ENCODE measurements at places on chromosomes 5 and 9.

DNA sequence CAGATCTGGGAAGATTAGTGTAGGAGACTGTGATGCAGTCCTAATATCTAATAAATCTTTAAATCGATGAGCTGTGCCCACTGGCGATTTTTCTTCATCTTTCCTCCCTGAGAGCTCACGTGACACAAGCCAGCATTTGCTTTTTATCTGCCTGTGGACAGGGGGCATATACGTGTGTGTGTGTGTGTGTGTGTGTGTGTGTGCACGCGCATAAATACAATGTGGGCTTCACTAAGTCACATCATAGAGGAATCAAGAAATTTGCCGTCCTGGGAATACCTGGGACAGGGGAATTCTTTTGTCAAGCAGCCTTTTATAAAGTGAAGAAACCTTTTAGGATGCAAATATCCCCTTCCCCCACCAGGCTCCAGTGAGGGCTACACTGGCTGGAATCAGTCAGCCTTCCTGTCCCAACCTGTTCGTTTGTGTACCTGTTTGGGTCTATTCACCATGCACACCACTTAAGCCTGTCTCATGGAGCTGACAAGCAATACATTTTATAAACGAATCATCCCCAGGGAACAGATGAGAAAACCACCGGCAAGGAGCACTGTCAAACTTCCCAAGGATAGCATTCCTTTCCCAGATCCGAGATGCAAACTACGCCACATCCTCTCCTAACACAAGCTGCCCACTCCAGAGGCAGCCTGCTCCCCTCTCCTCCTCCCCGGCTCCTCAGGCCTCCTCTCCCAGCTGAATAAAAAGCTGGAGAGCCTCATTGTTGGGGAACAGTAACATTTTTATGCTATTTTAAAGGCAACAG lies 2.7 kb downstream of the EPB41L4B start:
- no peak for DNase-seq
- peaks cover 10% of the 10 kb centered on the region for H3K27me3 ChIP-seq
- no peaks in the 10 kb centered on the region for H3K36me3 ChIP-seq
- H3K4me3 ChIP-seq = peak overlapping the region; percentile 60

GRCh38 chr5:34016222-34016621 lies 8.4 kb upstream of the AMACR start:
- H3K4me3 ChIP-seq = no peak overlapping the region
- no peak overlapping the region for H3K27ac ChIP-seq
- H3K36me3 ChIP-seq = no peaks in the 10 kb centered on the region
- peaks cover 4% of the 10 kb centered on the region for H3K4me1 ChIP-seq

GRCh38 chr5:81739291-81739690 lies 11.6 kb downstream of the SSBP2 start:
- H3K4me1 ChIP-seq = no peaks in the 10 kb centered on the region
- no peak for DNase-seq
- no peak overlapping the region for H3K4me3 ChIP-seq
- H3K27ac ChIP-seq = no peak overlapping the region

- H3K4me1 ChIP-seq = no peaks in the 10 kb centered on the region
- H3K36me3 ChIP-seq = no peaks in the 10 kb centered on the region
- no peak overlapping the region for H3K4me3 ChIP-seq
- DNase-seq = peak; percentile 15
- no peaks in the 10 kb centered on the region for H3K27me3 ChIP-seq
These were observed 52.8 kb downstream of the AMBP start for GRCh38 chr9:114025196-114025753.

DNA sequence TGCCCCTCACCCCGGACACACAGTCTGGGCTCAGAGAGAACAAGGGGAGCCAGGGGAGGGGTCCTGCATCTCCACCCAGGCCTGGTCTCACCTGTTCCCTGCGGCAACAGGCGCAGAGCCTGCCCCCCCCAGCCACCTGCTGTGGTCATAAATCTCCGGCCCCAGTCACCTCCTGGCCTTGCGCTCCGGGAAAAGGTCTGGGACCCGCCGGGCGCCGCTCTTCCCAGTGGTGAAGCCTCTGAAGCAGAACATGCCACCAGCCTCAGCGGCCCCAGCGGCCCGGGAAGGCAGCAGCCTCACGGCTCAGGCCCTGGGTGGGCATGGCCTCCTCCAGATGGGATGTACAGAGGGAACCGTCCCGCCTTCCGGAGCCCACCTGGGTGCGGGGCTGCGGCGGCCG lies 20.6 kb downstream of the NOTCH1 start:
- H3K4me1 ChIP-seq = peaks cover 64% of the 10 kb centered on the region
- H3K4me3 ChIP-seq = no peak overlapping the region
- H3K27ac ChIP-seq = peak overlapping the region; percentile 85
- H3K36me3 ChIP-seq = no peaks in the 10 kb centered on the region
- no peaks in the 10 kb centered on the region for H3K27me3 ChIP-seq
- DNase-seq = no peak

DNA sequence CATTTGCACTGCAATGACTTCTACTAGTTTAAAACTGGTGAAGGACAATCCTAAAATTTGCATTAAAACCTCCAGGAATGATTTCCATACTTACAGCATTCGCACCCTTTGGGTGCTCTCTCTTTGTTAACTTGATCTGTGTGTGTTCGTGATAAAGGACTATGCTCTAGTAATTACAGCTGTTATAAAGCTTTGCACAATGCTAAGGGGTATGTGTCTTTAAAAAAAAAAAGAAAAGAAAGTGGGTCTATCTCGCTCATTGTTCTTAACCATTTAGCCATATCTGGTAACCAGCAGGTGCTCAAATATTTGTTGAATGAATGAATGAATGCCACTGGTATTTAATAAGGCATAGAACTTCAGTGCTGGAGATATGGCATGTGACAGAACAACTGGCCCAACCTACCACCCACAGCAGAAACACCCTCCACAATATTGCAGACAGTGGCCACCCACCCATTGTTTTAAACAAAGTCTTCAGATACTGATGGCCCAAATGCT lies 8.7 kb downstream of the TRIM36 start:
- no peak for DNase-seq
- no peaks in the 10 kb centered on the region for H3K4me1 ChIP-seq
- no peaks in the 10 kb centered on the region for H3K36me3 ChIP-seq
- H3K27ac ChIP-seq = no peak overlapping the region
- H3K4me3 ChIP-seq = no peak overlapping the region
